ENCODE measurements at places on chromosomes 5 and 9.

DNA sequence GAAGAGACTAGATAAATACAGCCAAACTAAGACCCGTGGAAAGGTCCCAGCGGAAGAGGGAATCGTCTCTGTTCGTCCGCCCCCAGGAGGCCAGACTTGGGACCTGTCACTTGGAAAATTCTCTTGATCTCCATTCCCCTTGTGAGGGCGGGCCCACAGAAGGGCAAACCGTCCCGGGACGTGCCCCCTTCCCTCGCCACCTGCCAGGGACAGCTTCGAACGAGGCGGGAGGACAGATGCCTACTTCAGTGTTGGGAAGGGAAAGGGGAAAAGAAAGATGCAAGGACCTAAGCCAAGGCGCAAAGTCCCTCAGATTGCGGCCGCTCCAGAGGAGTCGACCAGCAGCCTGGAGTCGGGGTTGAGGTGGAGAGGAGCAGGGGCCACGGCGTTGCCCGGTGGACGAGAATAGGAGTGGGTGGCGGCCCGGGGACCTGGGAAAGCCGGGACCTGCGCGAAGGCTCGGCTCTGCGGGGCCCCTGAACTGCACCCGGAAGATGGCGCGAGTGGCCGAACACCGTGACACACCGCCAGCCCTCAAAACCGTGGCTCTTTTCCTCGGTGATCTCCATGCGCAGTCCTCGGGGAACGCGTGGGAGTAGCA lies 4.4 kb upstream of the EBF1 start:
- no peak for DNase-seq

DNA sequence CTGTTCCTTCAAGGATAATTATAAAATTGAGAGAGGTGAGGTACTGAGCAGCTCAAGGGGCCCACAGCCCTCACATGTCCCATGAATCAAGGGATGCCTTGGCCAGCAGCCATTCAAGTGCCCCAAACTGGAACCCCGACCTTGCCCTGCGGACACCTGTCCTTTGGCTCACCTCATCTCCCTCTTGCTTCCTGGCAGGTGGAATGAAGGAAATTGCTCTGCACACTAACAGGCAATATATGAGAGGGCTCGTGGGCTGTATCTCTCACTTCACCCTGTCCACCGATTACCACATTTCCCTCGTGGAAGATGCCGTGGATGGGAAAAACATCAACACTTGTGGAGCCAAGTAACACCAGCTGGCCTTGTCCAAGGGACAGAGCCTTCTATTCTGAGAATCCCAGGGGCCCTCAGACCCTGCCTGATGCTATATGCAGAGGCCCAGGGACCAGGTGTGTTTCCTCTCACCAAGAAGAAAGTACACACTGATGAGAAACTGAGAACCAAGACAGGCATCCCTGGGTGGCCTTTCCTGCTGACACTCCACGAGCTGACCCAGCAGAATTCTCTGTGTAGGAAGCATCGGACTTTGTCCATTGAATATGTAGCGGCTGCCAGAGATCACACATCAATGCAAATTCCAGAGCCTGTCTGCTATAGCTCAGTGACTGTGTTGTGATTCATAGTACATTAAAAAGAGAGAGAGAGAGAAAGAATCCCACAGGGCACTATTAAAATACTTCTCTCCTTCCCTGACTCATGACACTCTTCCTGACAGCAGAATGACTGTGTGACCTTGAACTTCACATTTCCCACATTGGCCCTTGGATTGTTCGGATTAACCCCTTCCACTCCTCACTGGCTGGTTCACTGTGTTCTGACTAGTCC lies 92.6 kb downstream of the LIFR start:
- no peak for DNase-seq

- DNase-seq: no peak
These were observed 31.7 kb upstream of the TUSC1 start for GRCh38 chr9:25709941-25710340.

GRCh38 chr5:179978792-179979191 lies 71.1 kb upstream of the TBC1D9B start:
- DNase-seq: peak; percentile 57

- DNase-seq: no peak
These were observed 14.8 kb downstream of the AKNA start for GRCh38 chr9:114372921-114373448.

GRCh38 chr5:147327421-147327820 lies 92.6 kb downstream of the STK32A start:
- no peak for DNase-seq

GRCh38 chr9:21904371-21904770 lies 89.8 kb downstream of the CDKN2A start:
- DNase-seq: no peak

GRCh38 chr5:159426694-159427093 lies 96.4 kb upstream of the IL12B start:
- no peak for DNase-seq

DNA sequence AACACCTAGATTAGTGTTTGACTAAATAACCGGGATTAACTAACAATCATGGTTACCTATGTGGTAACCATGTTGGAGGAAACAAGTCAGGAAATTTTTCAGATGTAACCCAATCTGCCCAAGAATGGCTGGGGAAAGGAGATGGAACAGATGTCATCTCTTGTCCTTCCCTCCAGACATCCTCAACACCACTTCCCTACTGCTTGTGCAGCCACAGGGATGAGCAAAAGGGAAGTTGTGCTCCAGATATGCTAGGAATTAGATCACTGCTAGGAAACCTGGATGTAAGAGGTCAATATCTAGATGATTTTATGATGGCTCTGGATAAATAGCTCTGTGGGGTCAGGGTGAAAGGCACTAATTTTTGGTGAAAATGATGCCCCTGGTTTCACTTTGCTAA lies 61.3 kb upstream of the ELL2 start:
- no peak for DNase-seq

- no peak for DNase-seq
These were observed 198.6 kb upstream of the DAB2 start for GRCh38 chr5:39623291-39623865.

DNA sequence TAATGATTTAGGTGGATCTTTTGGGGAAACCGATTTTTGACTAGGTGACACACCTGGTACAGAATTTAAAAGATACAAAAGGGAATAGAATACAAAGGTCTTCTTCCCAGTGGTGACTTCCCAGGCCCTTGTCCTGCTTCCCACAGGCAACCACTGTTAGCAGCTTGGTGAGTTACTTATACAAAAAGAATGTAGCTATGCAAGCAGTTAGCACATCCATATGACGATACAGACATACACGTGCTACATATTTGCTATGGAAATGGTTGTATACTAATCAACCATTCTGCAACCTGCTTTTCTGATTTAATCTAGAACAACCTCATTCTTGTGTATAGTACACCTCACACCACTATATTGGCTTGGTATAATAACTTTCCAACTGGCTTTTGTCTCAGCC lies 51.0 kb downstream of the OTULIN start:
- no peak for DNase-seq

DNA sequence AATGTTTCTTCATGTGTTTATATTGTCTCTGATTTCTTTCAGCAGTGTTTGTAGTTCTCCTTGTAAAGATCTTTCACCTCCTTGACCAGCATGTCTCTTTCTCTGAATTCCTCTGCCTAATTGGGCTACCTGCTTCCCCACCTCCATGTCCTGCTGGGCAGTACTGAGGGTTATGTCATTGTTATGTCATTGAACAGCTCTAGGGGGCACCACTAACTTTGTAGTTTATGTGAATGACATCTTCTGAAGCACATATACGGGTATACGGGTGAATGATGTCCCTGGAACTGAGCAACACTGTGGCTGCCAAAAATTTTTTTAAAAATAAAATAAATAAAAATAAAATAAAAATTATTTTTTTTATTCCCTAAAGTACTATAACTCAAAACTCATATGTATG lies 16.9 kb upstream of the SNCAIP start:
- DNase-seq: no peak

- no peak for DNase-seq
These were observed 115.2 kb upstream of the WWC1 start for GRCh38 chr5:168176251-168176650.

- DNase-seq: no peak
These were observed 186.2 kb downstream of the PJA2 start for GRCh38 chr5:109223531-109223930.

DNA sequence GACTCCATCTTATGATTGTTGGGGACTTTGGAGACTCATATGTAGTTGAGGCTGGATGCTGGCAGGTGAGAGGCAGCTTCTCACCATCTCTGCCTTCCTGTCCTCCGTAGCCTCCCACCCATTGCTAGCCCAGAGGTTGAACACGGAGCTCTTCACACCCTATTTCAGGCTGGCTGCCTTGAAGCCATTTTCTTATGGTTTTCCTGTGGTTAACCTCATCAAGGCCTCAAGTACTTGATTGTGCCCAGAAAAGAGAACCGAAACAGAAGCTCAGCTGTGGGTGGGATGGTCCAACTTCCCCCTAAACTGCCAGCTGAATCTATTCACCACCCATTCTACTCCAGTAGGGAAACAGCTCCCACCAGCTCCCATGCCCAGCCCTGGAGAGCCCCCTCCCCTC lies 102.9 kb downstream of the LIFR start:
- no peak for DNase-seq

GRCh38 chr9:113581865-113582697 lies 118.6 kb downstream of the RGS3 start:
- DNase-seq: peak; percentile 88

- no peak for DNase-seq
These were observed 374.9 kb downstream of the TLE4 start for GRCh38 chr9:79946712-79947111.

GRCh38 chr5:149834246-149834855 lies 104.2 kb downstream of the PPARGC1B start:
- peak; percentile 81 for DNase-seq

- no peak for DNase-seq
These were observed 524.1 kb downstream of the TMEM38B start for GRCh38 chr9:106218427-106218826.

DNA sequence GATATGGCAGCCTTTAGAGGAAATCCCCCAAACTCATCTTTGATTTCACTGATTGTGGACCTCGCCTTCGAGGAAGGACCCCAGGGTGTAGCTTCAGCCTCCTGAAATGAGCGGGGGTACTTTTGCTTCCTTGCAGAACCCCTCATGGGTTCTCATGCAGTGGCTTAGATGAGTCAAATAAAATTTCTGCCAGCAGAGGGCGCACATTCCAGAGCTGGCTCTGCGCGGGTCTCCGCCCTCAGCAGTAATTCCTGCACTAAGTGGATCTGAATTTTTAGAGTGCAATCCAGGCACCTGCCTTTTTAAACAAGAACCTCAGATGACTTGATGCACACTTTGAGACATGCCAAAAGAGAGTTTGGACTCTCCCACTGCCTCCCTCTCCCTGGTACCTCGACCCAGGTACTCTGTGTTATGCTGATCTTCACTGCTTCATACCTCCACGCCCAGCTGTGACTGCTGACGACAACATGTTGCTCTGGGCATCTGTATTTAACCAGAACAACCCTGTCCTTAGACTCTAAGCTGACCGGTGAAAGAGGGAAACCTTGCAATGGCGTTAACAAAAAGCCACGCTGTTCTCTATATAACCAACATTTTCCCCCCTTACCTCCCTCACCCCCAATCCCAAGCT lies 7.3 kb downstream of the EGFLAM start:
- peak; percentile 44 for DNase-seq

- no peak for DNase-seq
These were observed 140.8 kb upstream of the LMX1B start for GRCh38 chr9:126472948-126473298.

DNA sequence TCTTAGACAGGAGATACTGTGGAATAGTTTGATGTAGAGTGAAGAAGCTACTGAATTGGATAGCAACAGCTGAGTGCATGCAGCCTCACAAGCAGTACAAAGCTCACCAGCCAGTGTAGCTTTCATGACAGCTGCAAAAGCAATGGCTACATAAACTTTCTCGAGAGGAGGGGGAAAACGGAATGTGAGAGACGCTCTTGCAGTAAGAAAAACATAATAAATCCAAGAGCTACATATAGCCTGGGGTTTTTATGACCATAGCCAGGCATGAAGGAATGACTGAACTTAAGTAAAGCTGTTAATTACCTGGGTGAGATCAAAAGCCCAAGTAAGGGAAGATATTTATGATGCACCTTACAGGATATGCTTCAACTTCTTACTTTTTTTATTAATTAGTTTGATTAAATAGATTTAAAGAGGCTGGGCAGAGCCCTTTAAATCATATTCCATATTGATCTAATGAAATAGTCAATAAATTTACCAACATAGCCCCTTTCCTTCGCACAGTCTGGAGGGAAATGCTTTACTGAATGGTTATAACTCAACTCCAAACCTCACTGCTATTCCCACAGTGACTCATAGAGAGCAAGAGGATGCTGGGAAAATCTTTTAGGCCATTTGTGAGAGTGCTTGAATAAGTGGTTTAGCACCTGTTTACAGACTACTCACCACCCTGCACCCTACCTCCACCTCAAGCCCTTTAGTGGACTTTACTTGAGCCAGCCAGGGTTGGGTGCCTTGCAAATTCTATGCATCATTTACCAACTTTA lies 407.2 kb upstream of the CLINT1 start:
- no peak for DNase-seq

- no peak for DNase-seq
These were observed 175.2 kb upstream of the HAPLN1 start for GRCh38 chr5:83895860-83896259.

DNA sequence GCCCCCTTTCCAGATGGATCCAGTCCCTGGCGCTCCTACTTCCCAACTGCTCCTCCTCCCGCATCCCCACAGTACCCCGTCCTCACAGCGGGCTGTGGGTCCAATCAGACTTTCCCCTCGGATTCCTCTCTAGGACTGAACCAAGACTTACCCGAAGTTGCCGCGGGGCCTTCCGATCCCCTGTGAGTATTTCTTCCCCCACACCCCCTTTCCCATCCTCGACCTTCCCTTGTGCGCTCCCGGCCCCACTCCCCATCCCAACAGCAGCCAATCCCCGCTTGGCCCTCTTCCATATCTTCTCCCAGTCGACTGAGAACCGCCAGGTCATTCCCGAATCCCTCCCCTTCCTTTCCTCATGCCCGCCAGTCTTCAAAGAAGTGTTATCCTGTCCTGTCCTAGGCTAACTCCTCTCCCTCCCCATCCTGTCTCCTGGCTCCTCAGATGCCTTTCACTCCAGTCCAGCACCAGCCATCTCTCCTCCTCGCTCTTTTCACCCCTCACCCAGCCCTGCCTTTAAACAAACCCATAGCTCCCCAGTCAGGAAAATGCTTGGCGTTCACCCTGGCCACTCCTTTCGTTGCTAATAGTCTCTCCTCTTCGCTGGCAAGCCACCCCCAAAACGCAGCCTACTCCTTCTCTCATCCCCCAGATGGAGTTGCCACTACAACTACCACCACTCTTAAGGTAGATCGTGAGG lies 646 bp downstream of the SWI5 start:
- DNase-seq: no peak

GRCh38 chr5:78543292-78543691 lies 105.3 kb downstream of the LHFPL2 start:
- no peak for DNase-seq

DNA sequence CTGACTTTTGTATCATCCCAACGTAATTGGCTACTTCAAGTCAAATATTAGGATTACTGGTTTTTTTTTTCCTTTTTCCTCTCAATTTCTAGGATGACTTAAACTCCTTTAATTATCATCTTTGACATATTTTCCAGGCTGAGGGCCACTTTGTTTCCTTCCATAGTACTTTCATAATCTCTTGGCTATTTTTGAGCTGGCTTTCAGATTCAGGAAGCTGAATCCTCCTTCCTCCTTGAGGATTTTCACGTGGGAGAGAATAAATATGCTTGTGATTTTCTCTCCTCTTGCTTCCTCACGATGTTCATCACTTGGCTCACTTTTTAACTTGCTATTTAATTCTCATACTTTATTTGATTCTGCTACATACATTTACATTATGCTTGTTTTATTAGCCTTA lies 88.1 kb downstream of the ITGA1 start:
- DNase-seq: no peak
